Psoas muscle (tissue), 8 donors: ENCODE measurements at places on chromosomes 3 and 15. TPM values are rescaled to one million over a fixed set of nuclear protein-coding genes. Genes with fewer than 3 reads are reported as not detected.

- DNase-seq: no peak
Measured at GRCh38 chr3:182323126-182323700, 470.1 kb upstream of the ATP11B start.

The COL7A1 gene
- total RNA-seq: 22.2 TPM

DNA sequence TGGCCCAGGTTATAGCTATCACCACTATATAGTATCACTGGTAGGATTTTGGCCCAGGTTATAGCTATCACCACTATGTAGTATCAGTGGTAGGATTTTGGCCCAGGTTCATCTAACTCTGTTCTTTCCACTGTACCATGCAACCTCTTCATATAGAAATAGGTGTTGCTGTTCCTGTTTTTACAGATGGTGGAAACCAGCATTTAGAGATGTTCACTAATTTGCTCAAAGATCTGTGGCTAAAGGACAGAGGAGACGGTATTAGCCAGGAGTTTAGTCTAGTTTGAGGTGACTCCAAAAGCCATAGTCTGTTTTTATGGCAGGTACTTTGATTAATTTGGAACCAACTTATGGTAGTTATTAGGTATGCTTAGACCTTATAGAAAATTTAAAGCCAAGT is 3.1 kb downstream of the LRCH3 start:
- DNase-seq: no peak

DNA sequence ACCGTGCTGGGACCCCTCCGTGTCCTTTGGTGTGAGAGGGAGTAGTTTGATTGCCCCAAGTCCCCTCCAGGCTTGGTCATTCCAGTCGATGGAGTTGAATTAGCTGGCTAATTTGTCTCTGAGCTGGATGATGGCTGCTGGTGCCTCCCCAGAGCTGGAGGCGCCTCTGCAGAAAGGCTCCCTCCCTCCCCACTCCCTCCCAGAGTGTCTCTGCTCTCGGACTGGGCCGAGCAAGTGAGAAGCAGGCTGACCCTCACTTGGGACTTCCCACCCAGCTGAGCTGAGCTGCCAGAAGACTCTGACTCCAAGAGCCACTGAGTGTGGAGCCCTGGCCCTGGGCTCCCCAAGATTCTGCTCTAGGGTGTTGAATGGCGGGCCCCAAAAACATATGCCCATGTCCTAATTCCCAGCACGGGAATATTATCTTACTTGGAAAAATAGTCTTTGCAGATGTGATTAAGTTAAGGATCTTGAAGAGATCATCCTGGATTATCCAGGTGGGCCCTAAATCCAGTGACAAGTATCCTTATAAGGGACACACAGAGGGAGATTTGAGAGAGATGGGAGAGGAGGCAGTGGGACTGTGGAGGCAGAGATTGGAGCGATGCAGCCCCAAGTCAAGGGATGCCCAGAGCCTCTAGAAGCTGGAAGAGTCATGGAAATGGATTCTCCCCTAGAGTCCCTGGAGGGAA is 60.7 kb upstream of the TLE3 start:
- no peak for DNase-seq

The CCR9 gene
- not detected for total RNA-seq

The SLC28A2 gene
- not detected for total RNA-seq

GRCh38 chr15:59591356-59591755 is 20.2 kb upstream of the GCNT3 start:
- no peak for DNase-seq

The CLDN11 gene
- total RNA-seq: 2.3 TPM

DNA sequence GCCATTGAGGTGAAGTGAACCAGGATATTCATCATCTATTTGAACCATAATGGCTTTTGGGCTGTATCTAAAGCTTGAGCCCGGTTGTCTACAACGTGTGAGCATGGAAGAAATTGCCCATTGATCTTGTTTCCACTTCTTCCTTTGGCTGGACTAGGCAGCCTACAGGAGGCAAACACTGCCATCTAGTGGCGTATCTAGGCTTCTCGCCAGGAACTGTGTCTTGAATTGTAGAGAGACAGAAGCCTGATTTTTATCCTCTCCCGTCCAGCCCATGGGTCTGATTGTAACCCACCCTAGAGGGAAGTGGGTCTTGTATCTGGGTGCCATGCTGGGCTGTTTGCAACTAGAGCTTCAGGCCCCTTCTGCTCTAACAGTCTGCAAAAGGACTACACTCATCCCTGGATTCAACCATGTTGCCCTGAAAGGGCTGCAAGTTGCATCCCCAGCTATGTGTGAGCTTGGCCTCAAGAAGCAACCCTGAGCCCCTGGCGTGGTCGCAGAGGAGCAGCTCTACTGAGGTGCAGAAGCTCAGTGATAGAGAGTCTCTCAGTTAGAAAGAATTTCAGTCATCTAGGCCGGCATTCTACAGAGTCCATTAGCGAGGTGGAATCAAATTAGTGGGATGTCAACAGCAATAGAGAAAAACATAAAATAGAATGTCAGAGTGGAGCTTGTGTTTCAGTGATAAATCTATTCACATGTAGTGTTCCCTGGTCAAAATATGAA is 170.2 kb upstream of the UMPS start:
- peak; percentile 73 for DNase-seq

DNA sequence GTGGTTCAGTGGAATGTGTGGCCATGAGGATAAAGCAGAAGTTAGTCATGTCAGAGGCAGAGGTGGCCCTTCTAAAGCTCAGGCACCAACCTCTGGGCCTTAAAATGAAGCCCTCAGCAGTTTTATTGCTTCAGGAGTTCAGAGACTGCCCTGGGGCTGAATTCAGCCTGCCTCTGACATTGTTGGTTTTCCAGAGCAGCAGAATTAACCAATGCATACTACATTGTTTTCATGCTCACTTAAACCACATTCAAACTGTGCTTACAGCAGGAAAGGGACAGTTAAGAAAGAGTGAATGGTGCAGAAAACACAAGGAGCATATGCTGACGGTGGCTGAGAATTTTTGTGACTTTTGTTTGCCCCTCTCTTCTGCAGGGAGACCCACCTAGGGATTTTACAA is 320.2 kb downstream of the CHST2 start:
- no peak for DNase-seq

- DNase-seq: no peak
Measured at GRCh38 chr3:194218646-194219453, 82.9 kb downstream of the HES1 start.

The GABRR3 gene
- total RNA-seq: not detected

DNA sequence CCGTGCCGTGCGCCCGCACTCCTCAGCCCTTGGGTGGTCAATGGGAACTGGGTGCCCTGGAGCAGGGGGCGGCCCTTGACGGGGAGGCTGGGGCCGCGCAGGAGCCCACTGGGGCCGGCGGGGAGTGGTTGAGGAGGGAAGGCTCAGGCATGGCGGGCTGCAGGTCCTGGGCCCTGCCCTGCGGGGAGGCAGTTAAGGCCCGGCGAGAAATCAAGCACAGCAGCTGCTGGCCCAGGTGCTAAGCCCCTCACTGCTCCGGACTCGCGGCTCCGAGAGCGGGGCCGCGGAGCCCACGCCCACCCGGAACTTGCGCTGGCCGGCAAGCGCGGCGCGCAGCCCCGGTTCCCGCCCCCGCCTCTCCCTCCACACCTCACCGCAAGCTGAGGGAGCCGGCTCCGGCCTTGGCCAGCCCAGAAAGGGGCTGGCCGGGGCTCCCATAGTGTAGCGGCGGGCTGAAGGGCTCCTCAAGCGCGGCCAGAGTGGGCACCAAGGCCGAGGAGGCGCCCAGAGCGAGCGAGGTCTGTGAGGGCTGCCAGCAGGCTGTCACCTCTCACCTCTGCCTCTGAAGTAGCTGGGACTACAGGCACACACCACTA is 7.8 kb downstream of the GP9 start:
- DNase-seq: no peak

DNA sequence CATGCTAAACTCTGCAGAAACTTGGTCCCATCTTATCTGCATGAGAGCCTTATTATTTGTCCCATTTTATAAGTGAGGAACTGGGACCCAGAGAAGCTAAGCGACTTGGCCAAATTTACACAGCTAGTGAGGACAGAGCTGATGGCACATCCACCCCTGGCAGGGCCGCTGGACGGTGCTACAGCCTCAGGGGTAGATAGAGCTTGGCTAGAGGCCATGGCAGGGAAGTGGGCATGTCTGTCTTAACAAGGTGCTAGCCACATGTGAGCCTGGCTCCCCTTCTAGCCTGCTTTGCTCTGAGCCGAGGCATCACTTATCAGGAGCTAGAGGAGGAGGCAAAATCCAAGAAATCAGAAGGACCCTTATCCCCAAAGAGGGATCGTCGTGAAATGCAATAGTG is 36.7 kb upstream of the SYNM start:
- no peak for DNase-seq

The GOLGA8Q gene
- not detected for total RNA-seq

DNA sequence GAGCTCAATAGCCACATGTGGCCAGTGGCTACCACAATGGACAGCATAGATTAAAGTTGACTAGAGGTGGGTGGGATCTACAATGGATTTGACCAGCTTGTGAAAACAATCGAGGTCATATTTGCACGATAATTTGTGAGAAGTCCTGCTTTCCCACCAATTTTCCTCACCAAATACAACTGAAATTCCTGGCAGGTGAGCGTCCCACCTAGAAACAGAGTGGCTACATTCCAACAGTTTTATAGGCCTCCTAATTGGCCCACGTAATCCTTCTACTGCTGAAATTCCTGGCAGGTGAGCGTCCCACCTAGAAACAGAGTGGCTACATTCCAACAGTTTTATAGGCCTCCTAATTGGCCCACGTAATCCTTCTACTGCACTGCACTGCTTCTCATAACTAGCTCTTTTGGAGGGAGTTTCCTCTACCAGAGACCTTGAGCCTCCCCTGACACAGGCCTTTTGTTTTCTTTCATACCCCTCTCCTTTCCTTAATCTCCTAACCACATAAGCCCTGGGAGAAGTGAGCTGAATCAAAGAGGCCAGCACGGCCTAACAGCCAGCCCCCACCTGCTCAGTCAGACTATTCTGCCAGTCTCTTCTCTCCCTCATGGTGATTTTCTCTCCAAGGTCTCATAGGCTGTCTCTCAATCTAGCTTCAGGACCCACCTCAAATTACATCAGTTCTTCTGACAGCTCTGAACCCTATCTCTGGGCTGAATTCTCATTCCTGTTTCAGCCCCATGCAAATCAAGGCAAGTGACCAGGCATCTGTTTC is 80.2 kb downstream of the BFSP2 start:
- no peak for DNase-seq

DNA sequence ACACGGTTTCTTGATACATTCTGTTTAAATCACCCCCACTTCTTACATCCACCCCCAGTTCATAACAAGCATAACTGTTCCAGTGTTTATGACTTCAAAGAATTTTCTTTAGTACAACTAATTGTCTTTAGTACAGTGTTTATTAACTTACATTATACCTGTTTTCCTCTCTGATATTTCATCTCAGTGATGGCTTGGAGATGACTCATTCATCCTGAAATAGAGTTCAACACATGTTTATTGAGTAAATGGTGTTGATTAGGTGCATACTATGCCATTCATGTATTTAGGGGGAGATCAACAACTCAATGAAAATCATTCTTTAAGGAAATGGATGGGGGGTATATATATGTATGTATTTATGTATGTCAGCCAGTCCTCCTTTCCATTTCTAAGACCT is 21.7 kb upstream of the UTS2B start:
- no peak for DNase-seq

GRCh38 chr3:170585937-170586310 is at the start of gene SLC7A14:
Gene SLC7A14, minus strand, starts transcription at chr3:170586075. Its CDS starts 59,139 bp downstream, at chr3:170526936.
- DNase-seq: no peak

DNA sequence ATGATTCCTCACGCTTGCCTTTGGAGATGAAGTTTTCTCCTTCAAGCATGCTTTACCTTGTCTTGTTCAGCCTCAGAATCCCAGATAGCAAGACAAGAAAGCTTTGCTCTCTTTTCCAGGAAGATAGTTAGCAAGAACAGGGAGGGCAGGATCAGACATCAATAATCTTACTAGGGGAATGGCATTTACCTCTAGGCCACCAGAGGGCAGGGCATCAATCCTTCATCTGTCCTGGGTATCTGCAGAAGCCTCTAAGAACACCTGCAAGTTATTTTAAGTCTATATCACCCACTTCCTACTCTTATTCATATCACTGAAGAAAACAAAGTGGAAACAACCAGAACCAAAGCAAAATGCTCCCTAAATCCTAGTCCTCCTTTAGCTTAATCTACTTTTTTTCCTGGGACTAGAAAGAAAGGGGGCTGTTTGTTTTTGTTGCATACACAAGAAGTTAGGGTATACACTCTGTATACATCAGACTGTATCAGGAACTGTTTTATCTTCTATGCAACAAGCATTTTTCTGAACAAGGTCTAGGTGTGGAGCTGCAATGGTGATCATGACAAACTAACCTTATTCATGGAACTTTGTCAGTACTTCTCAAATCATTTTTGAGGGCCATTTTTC is 862.5 kb downstream of the CADM2 start:
- no peak for DNase-seq

DNA sequence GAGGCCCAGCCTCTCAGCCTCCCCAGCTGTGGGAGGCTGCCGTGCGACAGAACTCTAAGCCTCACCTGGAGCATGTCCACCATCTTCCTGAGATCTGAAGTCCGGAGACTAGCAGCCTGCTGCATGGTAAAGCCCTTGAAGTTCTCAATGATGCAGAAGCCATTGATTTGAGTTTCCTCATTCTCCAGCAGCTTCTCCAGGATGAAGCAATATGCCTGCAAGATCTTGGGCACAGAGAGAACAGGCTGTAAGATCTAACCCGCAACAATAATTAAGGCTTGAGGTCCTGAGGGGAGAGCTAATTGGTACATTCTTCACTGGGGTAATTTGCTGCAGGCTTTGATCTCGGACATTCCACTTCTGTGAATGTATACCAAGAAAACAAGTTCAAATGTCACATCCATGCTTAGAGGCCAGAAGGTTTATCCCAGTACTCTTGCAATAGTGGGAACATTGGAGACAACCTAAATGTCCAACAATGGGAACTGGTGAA is 9.7 kb downstream of the RLBP1 start:
- no peak for DNase-seq

The ROPN1B gene
- total RNA-seq: 0.39 TPM

DNA sequence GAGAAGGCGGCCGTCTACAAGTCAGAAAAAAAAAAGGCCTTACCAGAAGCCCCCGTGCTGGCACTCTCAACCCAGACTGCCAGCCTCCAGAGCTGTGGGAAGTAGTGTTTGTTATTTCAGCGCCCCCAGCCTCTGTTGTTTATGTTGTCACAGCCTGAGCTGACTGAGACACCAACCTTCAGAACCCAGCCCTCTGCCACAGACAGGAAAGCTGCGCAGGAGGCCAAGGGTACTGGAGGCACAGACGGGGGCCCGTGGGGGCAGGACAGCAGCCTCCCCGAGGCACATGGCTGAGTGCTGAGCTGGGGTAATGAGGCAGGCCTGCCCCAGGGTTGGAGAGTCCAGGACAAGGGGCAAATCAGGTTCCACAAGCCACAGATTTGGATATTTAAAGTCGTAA is 33.7 kb downstream of the HCN4 start:
- DNase-seq: no peak
